ENCODE measurements at places on chromosomes 1 and 21.

GRCh38 chr1:31936278-31936980 is 1.7 kb downstream of the PTP4A2 start:
- no peak for DNase-seq

DNA sequence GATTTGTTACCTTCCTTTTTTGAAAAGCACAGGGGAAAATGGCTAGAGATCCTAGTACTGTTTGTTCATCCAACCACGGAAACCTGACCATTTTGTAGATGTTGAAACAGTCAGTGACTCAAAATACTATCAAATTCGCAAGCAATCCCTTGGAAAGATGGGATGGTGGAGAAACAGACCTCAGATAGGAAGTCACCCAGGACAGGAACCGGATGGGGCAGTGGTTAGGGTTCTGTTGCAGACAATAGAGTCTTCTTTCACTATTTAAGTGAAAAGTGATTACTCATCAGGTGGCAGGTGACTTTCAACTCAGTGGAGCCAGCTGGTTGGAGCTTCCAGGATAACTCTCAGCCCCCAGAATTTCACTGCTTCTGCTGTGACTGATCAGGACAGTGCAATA is 17.0 kb downstream of the LHX4 start:
- no peak for DNase-seq

GRCh38 chr21:26136671-26137070 is 33.9 kb downstream of the APP start:
- DNase-seq = no peak

DNA sequence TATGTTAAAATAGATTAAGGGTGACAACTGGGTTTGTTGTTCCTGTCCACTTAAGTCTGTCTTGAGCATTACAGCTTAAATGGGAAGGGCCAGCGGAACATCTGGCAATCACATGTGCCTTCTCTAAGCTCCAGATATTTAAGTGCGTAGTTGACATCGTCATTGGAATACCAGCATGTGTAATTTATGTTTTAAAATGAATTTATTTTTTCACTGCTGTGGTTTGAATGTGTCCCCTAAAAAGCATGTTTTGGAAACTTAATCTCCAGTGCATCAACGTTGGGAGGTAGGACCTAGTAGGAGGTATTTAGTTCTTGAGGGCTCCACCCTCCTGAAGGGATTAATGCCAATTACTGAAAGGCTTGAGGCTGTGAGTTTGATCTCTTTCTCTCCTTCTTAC is 13.4 kb downstream of the ZCCHC17 start:
- no peak for DNase-seq

DNA sequence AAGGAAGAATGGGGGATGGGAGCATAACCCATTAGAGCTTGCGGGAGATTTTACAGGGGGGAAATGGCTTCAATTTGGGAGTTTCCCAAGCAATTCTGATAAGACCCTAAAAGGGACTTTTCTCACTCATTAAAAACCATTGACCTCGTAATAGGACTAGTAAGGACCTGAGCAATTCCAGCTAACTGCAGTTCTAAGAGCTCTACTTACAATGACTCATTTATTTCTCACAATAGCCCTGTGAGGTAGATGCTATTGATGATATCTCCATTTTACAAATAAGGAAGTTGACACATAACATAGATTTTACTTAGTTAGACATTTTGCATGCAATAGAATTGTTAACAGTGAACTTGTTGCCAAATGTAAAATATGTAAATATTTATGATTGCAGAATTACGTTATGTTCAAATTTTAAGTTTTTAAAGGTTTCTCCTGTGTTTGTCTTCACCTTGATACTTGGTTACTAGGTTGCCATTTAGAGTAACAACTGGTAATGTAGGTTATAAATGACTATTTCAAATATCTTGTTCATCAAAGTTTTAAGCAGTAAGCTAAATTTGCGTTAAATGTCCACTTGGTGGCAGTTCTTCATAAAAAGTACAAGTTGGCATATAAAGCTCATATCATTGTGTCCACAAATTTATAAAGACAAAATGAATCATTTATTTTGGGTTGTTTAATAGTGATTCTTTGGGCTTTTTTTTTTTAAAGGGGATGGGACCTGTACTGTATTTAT is 182.0 kb downstream of the PLA2G4A start:
- DNase-seq = no peak

DNA sequence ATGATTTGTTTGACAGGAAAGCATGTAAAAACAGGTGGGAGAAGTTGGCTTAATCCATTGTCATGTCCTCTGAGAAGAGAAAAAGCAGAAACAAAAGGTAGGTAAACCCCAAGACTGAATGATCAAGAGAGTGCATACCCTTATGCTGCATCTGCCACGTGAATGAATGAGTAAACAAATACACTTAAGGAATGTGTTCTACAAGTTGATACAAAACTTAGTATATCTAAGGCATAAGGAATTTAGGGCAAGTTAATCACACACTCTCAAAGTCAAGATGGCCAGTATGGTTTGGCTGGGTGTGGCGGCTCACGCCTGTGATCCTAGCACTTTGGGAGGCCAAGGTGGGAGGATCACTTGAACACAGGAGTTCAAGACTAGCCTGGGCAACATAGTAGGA is 34.2 kb downstream of the HMCN1 start:
- DNase-seq = no peak

- no peak for DNase-seq
Measured at GRCh38 chr1:241611736-241612135, 28.4 kb downstream of the CHML start.

DNA sequence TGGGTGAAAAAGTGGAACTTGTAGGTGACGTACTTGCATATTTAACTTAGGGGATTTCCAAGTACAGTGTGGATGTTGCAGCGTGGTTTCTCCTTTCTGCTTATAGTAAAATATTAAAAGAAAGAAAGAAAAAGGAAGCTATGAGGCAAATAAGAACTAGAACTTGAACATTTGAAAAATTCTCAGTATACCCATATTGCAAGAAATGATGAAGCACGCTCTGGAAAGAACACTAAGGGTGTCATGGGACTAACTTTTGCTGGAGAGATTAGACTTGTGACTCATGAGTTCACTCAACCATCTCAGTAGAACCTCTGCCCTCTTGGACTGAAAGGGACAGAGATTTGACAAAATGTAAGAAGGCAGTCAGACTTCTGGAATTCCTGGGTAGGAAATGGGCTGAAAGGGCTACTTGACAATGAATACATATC is 704.5 kb upstream of the ADGRL4 start:
- DNase-seq = no peak

GRCh38 chr1:119893238-119893791 is 3.0 kb downstream of the ADAM30 start:
- no peak for DNase-seq

DNA sequence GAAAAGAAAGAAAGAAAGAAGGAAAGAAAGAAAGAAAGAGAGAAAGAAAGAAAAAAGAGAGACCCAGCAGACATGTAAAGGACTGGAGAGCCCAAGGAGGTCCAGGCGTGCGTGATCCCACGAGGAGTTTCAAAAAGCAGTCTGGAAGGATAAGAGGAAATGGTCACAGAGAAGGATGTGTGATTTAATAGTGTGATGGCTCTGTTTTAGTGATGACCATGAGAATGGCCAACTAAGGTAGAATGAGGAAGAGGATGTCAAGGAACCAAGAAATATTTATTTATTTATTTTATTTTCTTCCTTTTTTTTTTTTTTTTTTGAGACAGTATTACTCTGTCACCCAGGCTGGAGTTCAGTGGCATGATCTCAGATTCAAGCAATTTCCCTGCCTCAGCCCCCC is 25.5 kb downstream of the PTGS2 start:
- DNase-seq = no peak

DNA sequence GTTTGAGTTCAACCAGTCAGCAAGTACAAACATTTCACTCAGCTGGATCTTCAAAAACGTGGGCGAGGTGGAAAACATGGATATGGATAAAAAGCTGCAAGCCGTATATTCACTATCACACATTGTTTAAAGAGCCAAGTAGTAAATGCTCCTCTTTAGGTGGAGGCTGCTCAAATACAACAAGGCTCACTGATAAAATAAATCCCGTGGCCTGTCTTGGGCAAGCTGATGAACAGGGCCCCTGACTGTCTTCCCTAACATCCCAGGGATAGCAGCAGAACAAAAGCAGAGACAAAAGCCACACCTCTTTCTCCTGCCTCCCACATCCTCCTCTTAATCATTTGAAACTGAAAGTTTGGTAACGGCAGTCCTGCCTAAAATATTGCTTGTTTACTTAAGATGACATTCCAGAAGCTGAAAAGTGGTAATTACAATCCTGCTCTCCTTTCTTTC is 357.7 kb downstream of the TTLL7 start:
- no peak for DNase-seq

- DNase-seq = no peak
Measured at GRCh38 chr1:7207875-7208646, 422.8 kb downstream of the CAMTA1 start.

DNA sequence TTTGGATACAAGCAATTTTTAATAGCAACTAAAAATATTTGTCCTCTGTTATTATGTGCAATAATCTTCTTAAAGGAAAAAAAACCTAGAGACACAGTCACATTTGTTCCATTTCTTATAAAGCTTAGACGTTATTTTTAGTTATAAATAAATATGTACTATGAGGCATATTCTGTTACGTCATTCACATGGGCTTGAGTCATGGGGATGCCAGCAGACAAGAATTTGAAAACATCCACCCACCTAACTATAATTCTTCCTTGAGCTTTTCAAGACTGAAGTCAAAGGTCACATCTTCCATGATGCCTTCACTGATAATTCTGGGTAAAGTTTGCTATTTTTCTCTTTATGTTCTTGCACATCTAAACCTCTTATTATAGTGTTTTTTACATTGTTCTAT is 268.8 kb downstream of the KCTD3 start:
- DNase-seq = no peak

- DNase-seq = no peak
Measured at GRCh38 chr1:180168786-180169639, 14.3 kb downstream of the QSOX1 start.

DNA sequence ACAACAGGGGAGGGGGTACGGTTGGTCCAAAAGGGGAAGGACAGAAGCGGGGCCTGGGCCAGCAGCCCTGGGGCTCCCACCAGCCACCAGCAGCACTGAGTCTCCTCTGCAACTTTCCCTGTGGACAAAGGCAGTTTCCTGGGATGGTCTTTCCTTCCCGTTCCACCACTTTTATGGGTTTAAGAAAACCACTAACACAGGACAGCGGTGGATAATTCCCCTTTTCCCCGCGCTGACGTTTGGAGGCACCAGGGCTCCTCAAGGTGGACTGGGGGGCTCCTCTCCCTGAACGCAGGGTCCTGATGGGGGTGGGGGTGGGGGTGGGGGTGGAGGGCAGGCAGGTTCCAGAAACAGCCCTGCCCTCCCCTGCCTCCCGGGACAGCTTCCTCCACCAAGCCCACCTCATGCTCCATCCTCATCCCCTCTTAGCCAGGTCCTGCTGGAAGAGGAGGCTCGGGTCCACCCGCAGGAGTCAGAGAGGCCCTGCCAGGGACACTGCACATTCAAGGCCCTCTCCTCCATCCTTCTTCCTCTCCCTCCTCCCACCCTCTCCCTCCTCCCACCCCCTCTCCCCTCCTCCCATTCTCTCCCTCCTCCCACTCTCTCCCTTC is 4.8 kb upstream of the COL6A1 start:
- DNase-seq = no peak

GRCh38 chr1:92538048-92538412 is 51.3 kb upstream of the GFI1 start:
- DNase-seq = no peak

- DNase-seq = no peak
Measured at GRCh38 chr1:38141483-38141882, 94.9 kb upstream of the POU3F1 start.

DNA sequence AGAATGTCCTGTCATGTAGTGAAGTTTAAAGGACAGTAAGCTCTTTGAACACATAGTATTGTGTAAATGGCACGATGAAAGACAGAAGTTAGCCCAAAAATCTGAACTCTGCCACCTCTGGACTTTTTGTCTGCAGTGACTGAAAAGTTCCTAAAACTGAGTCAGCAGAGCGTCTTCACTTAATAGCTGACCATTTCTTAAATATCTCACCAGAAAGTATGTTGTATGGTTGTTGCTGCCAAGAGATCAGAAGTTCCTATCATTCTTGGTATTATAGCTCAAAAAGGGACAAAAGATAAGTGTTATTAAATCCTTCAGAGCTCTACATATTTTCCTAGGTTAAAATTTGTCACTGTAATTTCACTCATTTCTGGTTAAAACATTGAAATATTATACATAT is 1003.0 kb downstream of the TTLL7 start:
- DNase-seq = no peak

GRCh38 chr1:91133248-91133647 is 111.4 kb upstream of the ZNF644 start:
- DNase-seq = no peak

GRCh38 chr1:27538793-27539192 is 48.8 kb upstream of the WASF2 start:
- no peak for DNase-seq

- no peak for DNase-seq
Measured at GRCh38 chr1:152817309-152817708, 5.5 kb downstream of the LCE1B start.

- DNase-seq = no peak
Measured at GRCh38 chr1:41898191-41898713, 20.5 kb downstream of the HIVEP3 start.

DNA sequence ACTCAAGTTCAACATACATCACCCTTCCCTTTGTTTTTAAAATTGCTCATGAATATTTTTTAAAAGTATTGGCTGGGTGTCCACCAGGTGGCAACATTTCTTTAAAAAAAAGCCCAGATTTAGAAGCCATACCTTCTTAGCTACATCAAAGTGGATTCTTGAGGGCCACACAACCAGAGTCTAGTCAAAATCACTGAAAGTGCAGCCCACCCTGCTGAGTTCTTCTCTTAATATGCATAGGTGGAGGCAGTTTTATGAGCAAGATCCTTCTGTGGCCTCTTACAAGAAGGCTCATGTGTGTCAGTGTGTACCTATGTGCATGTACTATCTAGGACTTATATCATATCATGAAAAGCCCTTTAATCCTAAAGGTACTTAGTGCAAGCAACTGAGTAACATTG is 16.9 kb upstream of the GNG12 start:
- no peak for DNase-seq

- DNase-seq = no peak
Measured at GRCh38 chr1:159868766-159869165, 6.3 kb upstream of the VSIG8 start.

DNA sequence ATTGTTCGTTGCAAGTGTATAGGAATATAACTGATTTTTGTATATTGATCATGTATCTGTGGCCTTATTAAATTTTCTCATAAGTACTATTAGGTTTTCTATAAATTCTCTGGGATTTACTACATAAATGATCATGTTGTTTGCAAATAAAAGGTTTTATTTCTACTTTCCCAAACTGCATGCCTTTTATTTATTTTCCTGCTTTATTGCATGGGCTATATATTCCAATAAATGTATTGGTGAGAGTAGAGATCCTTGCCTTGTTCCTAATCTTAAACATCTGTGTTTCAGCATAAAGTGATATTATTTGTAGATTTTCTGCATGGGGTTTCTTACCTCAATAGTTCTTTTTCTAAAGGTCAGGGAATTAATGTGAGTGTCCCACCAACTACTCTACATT is 107.0 kb upstream of the CD55 start:
- no peak for DNase-seq

- DNase-seq = no peak
Measured at GRCh38 chr1:43370564-43370963, 2.8 kb upstream of the ELOVL1 start.

GRCh38 chr1:182783068-182783467 is 6.5 kb upstream of the NPL start:
- no peak for DNase-seq

Measured in right atrium auricular region (tissue), 2 donors.